ENCODE measurements at places on chromosomes 2 and 18.

DNA sequence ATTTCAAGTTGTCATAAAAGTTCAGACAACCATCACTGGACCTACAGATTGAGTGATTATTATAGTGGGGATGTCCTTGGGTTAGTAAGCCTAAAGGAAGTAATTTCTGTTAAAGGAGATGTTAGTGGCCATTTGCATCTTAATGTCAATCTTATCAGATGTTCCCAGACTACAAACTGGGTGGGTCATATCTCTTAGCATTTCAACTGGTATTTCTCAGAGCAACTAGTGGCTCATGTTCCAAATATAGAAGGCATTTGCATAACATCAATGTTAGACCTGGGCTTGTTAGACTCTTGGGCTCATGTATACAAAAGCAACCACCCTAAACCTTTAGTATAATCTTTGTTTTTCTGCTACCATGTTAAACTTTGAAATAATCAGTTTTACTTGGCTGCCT lies 17.9 kb downstream of the PLEKHA3 start:
- DNase-seq, result no peak

DNA sequence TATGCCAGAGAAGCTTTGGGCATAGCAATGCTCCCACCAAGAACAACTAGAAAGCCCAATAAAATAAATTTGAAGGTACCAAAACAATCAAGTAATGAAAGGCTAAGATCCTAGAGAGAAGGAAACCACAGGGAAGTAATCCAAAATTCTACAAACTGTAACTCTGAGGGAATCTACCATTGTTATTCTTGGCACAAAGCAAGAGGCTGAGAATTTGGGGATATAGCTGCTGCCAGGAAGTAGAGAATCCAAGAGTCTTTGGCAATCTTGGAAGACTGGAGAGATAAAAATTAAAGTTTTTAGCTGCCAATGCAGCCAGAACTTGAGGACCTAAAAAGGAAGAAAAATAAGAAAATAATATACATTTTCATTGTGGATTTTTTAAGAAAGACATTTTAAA lies 68.5 kb downstream of the PIGN start:
- no peak for DNase-seq

GRCh38 chr2:126703311-126703710 lies 47.4 kb downstream of the GYPC start:
- DNase-seq, result no peak

- DNase-seq, result peak; percentile 61
Measured at GRCh38 chr2:11677136-11678055, 7.4 kb upstream of the NTSR2 start.

DNA sequence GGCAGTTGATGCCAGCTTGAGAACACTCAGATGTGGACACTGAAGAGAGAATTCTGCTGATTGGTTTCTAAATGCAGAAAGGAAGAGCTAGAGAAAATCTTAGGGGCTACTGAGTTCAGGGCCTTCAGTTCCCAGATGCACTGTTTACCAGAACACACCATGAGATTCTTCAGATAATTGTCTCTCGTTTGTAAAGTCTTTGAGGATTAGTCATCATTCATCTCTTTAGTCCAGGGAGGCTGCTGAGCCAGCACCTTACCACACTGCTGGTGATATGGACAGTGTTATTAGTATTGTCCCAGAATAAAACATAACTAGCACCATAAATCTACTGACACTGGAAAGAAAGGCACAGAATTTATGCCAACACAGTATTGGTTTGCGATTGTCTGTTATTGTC lies 690.8 kb upstream of the CELF4 start:
- DNase-seq, result no peak

DNA sequence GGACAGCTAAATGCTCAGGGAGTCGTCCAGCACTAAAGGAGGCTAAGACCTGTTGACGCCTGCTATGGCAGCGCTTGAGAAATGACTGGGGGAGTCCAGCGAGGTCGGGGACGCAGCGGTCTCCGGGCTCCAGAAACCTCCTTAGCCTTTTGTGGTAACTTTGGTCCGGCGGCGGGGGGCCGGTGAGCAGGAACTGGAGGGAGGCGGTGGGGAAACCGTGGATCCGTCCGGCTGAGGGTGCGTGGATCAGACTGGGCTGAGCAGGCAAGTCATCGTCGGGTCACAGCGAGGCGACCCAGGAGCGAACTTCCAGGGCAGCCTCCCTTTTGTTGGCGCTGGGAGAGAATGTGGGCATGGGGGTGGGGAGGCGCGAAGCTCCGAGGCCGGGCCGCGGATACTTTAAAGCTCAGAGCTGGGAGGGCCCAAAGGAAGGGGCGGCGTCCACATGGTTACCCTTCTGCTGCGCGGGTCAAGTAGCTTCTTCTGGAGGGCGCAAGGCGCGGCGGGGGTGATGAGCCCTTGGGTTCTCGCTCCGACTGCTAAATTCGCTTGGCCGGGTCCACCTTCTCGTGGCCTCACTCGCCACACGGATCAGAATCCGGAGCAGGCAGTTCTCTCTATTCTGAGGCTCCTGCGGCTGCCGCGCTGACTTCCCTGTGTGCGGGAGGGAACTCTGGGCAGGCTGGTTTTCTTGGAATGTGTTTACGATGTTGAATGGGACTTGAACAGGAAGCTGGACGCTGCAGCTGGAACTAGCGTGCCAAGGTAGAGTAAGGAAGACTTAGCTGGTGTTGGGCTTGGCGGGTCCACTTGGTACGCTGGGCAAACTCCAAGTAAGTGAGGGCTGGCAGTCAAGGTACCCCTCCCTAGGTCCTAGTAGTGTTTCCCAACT lies 920 bp downstream of the GULP1 start:
- peak; percentile 82 for DNase-seq

DNA sequence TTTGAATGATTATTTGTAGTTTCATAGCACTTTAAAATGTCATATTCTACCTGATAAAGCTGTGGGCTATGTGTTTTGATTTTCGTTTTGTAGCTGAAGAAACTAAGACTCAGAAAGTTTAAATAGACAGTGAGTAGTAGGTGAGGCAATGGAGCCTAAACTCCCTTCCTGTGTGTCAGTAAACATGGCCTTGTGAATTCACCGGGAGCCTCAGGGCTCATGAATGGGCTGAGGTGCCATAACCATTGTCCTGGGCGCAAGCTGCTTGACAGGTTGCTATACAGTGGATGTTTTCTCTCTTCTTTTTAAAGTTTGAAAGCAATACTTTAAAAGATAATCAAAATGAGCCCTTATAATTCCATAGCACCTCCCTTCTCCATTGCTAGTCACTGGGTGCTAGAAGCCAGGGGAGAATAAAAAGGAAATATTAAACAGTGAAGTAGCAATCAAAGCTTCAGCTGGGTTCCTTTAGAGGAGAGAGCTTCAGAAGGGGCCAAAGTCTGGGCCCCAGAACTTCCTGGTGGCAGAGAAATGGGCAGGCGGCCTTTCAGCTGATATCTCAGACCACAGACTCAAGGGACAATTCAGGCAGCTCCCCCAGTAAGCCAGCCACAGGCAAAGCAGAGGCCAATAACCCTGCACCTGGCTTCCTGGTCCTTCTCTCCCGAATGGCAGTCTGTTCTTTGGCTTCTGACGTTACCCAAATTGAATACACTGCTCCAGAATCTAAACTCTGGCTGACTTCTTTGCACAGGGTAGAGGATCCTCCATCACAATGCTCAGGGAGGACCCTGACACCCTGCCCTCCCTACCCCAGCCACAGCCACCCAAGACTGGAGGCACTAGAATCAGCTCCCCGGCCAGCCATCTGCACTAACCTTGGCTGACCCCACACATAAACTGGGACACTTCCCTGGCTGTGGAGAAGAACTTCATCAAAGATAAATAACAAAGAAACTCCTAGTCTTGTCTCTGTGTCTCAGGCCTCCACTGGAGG lies 51.8 kb upstream of the NPAS2 start:
- DNase-seq, result no peak

- DNase-seq, result no peak
Measured at GRCh38 chr2:48009256-48009655, 103.0 kb upstream of the FBXO11 start.

DNA sequence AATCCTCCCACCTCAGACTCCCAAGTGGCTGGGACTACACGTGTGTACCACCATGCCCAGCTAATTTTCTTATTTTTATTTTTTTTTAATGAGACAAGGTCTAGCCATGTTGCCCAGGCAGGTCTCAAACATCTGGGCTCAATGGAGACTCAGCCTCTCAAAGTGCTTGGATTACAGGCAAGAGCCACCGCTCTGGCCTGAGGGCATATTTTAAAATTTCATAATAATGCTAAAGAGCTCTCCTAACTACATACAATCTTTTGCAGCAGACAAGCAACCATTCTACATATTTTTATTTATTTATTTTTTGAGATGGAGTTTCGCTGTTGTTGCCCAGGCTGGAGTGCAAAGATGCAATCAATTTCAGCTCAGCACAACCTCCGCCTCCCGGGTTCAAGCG lies 207.0 kb downstream of the RAB3GAP1 start:
- DNase-seq, result no peak

GRCh38 chr18:49030692-49031443 lies 80.1 kb upstream of the SMAD7 start:
- DNase-seq, result no peak

- DNase-seq, result no peak
Measured at GRCh38 chr18:42807887-42808286, 307.6 kb downstream of the RIT2 start.

GRCh38 chr2:85246348-85246747 lies 81.4 kb downstream of the TGOLN2 start:
- no peak for DNase-seq

DNA sequence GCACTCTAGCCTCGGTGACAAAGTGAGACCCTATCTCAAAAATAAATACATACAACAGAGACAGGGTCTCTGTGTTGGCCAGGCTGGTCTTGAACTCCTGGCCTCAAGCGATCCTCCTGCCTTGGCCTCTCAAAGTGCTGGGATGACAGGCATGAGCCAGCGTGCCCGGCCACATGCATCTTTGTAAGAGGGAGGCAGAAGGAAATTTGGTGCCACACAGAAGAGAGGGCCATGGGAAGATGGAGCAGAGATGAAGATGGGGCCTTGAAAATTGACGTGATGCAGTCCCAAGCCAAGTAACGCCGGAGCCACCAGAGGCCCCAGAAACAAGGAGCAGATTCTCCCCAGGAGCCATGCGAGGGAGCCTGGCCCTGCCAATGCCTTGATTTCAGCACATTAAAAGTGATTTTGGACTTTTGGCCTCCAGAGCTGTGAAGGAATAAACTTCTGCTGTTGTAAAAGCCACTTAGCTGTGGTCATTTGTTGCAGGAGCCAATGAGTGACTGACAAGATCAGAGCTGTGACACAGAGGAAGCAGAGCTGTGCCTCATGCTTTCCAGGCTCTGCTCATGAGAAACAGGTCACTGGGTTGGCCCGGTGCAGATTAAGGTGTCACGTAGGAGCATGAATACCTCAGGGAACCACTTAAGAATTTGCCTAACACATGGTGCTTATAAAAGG lies 2.7 kb upstream of the SLC66A2 start:
- DNase-seq, result no peak

GRCh38 chr2:70516596-70516995 lies 37.0 kb downstream of the TGFA start:
- DNase-seq, result no peak

- DNase-seq, result no peak
Measured at GRCh38 chr2:233184669-233185068, 66.8 kb upstream of the ATG16L1 start.

GRCh38 chr2:223386984-223387383 lies 215.2 kb downstream of the SCG2 start:
- DNase-seq, result no peak

DNA sequence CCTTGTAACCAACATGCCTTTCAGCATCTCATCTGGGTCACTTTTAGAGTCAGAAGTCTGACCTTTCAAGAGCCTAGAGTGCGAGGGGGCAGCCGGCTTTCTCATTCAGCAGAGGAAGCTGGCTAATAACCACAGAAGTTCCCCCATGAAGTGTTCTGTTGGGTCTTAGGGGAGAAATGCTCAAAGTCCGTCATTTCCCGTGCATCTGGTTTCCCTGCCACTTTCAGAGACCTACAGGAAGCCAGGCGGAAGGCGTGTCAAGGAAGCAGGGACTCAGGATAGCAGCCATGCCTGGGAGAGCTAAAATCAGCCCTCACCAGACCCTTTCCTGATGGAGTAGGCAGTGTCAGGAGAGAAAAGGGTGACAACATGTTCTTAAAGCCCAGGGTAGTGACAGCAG lies 301.8 kb upstream of the ID2 start:
- DNase-seq, result no peak

GRCh38 chr2:23565814-23566213 lies 180.8 kb downstream of the KLHL29 start:
- DNase-seq, result no peak

DNA sequence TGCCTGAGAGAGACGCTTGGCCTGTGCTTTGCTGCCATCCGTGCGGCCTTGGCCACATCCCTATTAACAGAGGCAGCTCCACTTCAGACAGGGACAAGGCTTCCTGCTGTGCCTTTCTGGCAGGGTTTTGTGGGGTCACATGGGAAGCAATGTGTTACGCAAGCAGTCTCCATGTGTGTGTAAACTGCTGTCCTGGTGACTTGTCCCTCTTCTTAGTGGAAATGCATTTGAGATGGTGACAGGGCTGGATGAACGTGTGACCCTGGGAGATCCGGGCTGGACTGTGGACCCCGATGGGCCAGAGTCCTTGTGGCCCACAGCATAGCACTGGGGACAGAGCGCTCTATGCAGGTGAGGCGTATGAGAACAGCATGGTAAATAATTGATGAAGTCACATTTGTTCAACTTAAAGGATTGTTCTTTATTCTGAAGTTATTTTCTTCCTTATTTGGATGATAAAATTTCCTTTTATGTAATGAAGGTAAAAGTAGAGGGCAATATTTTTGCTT lies 23.2 kb downstream of the ASB1 start:
- peak; percentile 80 for DNase-seq
